ENCODE measurements at places on chromosomes 2 and 18. TPM values are rescaled to one million over a fixed set of nuclear protein-coding genes. Genes with fewer than 3 reads are reported as not detected.

- no peak for DNase-seq
Measured at GRCh38 chr2:100589527-100589926, 26.7 kb downstream of the PDCL3 start.

DNA sequence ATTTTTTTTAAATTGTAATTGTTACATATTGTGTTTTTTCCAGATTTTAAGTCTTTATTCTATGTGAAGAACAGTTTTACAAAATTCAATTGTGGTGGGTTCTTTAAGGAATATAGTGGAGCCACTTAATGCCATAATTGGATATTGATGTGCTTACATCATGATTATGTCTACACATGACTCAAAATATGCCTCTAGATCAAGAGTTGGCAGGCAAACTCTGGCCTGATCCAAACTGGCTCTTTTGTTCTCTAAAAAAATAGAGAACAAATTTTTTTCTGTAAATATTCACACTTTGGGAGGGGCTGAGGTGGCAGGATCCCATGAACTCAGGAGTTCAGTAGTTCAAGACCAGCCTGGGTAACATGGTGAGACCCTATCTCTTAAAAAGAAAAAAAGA is 8.3 kb downstream of the EHBP1 start:
- no peak for DNase-seq

DNA sequence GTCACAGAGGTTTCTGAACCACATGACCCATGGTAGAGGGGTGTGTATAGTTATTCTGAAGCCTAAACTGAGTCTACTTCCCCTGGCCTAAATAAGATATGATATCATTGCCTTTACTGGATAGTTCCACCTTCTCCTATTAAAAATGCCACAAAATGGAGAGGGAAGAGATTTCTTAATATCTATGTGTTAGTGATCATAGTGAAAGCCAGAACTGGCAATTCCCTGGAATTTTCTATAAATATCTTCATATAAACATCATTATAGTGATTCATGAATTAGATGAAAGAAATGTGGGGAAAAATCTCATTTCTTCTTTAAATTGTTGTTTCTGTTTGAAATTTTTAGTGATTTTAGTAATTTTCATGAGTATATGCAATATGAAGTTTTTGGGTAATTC is 45.8 kb downstream of the TSHZ1 start:
- DNase-seq: no peak

DNA sequence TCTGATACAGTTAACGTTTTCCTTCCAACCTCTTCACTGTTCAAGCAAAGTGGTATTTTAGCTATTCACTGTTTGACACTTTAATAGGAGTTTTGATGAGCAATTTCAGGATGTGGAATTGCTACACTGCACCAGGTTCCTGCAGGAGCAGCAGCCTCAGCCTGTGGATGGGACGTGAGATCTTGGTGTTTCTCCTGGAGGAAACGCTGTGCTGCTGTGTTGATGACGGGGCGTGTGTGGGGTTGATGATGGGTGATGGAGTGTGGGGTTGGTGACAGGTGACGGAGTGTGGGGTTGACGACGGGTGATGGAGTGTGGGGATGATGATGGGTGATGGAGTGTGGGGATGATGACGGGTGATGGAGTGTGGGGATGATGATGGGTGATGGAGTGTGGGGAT is 98.9 kb downstream of the RTP5 start:
- no peak for DNase-seq

GRCh38 chr2:217793566-217794132 is 209.1 kb downstream of the TNS1 start:
- no peak for DNase-seq

- DNase-seq: no peak
Measured at GRCh38 chr2:24886126-24886501, 33.9 kb downstream of the ADCY3 start.

DNA sequence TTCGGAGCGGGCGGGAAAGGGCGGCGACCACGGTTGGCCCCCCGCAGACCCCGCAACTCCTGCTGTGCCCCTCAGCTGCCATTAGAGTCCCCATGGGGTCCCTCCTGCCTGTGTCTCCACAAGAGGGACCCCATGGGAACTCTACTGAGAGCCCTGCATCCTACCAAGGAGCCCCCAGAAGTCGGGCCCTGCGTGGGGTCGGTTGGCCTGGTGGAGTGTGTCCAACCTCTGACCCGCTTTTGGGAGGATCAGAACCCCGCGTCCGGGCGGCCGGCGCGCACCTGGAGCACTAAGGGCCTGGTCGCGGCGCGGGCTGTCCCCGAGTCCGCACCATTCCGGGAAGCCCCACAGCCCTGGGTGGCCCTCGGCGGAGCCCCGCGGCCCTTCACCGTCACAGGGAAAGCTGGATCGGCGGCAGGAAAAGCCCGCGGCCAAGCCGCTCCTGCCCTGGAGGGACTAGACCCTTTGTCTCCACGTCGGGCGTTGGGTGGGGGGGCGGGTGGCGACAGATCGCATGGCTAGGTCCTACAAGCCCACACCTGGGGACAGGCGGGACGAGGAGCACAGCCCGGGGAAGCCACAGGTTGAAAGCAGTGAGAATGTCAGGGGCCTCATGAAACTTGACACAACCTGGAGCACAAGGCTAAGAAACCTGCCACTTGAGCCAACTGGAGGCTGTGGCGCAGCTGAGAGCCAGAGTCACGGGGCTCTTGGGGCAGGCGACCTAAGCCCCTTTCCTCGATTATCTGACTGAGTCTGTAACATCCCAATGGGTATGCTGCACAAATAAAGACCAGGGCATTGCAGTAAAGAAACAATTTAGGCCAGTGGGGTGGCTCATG is 11.2 kb upstream of the CXXC1 start:
- DNase-seq: no peak

DNA sequence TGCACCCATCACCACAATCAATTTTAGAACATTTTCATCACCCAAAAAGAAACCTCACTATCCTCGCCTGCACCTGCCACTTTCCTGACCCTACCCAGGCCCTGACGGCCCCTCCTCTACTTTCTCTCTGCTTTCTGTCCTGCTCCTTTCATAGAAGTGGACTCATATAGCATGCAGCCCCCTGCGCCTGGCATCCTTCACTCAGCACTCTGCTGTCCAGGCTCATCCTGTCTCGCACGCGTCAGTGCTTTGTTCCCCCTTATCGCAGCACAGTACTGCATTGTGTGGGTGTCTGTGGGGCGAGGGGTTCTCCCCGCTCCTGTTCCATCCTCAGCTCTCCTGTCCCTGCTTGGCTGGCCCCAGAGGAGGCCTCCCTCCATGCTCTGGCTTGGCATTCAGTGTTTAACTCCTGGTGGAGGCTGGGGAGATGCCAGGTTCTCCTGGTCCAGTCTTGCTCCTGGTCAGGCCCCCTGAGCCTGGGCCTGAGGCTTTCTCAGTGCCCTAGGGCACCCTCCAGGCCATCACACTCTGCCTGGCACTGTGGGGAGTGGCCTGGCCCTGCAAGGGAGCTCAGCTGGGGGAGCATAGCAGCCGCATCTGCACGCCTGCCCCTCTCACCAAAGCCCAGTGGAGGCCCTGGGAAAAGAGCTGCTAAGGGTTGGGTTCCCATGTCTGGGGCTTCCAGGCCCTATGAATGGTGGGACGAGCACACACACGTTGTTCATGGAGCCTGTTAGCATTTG is 6.6 kb upstream of the TUBB6 start:
- DNase-seq: no peak

DNA sequence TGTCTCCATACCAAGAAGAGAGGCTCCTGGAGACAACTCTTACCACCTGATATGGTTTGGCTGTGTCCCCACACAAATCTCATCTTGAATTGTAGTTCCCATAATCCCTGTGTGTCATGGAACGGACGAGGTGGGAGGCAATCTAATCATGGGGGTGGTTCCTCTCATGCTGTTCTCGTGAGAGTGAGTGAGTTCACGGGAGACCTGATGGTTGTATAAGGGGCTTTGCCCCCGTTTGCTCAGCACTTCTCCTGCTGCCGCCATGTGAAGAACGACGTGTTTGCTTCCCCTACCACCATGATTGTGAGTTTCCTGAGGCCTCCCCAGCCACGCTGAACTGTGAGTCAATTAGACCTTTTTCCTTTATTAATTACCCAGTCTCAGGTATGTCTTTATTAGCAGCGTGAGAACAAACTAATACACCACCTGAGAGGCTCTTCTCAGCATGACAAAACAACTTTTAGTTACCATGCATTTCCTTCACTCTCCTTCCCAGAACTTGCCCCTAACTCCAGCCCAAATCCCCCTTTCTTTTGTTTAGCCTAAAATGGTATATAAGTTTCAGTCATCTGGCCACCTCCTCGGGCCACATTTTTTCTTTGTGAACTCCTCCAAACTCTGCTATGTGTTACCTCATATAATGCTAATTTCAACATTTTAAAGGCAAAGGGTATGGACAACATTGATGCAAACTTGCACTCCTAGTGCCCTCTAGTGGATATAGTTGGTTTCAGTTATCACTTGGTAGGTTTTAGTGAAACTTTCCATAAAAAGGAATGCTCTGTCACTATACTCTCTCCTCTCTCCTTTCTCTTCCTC is 58.6 kb upstream of the SLC25A52 start:
- DNase-seq: peak; percentile 37

Gene NBEAL1
- total RNA-seq: 36.0 TPM

Gene CDK5R2
- 0.49 TPM for total RNA-seq

Gene ADAM23
- 30.1 TPM for total RNA-seq

Gene CREG2
- total RNA-seq: under 0.01 TPM

Data from mammary epithelial cell (primary cell).